ENCODE measurements at places on chromosomes 7 and 10.

- DNase-seq = no peak
Observed at GRCh38 chr10:55446441-55447002, 645.5 kb upstream of the PCDH15 start.

DNA sequence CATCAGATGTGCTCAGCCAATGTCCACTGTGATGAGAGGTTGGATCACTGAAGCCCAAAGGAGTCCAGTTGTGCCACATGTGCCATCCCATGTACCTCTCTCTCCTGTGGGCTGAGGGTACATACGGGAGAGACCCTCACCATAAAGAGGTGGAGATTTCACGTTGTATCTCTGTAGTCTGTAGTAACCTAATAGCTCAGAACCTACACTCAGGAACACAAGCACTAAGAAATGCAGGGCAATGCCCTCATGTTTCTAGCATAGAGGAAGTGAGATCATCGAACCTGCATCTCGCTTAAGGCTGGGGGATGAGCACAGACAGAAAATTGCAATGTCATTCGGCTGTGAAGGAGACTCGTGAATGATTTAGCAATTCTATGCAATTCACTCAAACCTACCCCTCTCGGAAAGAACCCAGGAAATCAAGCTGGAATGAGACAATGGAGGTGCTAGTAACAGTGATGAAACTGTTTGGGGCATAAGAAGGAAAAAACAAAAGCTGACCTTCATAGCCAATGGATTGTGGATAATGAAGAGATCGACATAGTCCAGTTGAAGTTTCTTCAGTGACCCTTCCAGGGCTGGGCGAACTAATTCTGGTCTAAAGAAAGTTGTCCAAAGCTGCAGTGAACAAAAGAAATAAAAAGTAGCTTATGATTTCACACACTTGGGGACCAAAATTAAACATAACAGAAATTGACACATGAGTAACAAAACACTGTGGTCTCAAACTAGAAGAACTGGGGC lies 80.3 kb upstream of the UCN3 start:
- DNase-seq = peak; percentile 46

DNA sequence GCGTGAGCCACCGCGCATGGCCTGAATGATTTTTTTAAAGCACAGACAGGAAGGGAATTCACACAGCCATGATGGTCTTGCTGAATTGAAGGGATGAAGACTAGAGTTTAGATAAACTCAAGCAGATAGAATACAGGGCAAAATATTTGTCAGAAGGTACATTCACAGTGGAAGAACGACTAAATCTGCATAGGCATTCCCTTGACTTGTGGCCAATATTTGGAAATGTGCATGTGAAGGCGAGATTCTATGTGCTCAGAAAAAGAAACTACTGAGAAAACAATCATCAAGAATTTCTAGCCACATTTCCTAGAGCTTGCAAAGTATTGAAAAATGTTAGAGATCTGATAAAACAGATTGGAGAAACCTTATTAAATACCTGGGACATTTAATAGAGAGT lies 1166.2 kb downstream of the DNAJB9 start:
- no peak for DNase-seq

GRCh38 chr7:141416650-141417270 lies 134.4 kb upstream of the AGK start:
- peak; percentile 93 for DNase-seq

GRCh38 chr7:139776486-139777132 lies 1.2 kb downstream of the HIPK2 start:
- DNase-seq = peak; percentile 79

- DNase-seq = no peak
Observed at GRCh38 chr10:80421707-80422536, 13.6 kb downstream of the PRXL2A start.

DNA sequence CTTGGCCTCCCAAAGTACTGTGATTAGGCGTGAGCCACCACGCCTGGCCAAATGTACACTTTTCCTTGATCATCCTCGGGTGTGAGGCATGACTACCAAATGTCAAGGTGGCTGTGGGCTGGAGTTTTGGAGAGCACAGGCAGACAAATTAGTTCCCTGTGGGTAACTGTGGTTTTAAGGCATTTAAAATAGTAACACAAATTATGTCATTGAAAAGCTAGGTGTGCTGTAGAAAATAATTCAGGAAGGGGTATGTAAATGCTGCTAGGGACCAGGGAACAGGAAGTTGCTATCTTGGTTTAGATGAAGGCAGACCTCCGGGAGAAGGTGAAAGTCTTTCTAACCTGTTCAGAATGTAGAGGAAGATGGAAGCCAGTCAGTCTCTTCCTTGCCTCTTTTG lies 9.9 kb downstream of the GLRX3 start:
- DNase-seq = no peak

DNA sequence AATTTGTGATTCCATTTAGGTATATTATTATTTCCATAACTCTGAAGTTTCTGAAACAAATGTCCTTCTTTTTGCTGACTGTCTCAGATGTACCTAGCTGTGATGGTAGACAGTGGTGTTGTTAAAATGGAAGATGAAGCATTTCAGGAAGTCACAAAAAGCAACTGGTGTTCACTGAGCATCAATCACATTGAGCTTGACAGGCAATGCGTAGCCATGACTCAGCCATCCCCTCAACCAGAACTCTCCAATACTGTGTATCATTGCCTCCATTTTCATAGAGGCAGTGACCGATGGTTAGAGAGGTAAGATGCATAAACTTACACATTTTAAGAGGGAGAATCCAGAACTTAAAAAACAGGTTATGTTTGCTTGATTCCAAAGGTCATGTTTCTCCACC lies 434.0 kb downstream of the INHBA start:
- DNase-seq = peak; percentile 55

DNA sequence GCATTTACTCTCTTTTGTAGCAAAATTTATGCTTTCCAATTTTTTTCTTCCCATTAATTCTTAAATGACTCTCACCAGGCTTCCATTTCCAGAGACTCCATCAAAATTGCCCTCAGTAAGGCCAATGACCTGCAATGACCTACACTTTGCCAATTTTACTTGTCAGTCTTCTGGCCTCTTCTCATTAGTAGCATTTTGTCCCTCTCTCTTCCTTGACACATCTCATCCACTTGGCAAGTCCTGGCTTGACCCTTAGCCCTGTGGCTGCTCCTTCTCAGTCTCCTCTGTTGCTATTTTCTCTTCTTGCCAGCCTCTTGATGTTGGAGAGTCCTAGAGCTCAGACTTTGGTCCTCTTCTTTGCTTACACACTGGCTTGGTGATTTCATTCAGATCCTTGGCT lies 166.1 kb upstream of the MTPN start:
- DNase-seq = no peak

GRCh38 chr10:77348751-77349150 lies 288.9 kb downstream of the KCNMA1 start:
- DNase-seq = no peak

GRCh38 chr10:13654846-13655245 lies 68.1 kb downstream of the PRPF18 start:
- no peak for DNase-seq

DNA sequence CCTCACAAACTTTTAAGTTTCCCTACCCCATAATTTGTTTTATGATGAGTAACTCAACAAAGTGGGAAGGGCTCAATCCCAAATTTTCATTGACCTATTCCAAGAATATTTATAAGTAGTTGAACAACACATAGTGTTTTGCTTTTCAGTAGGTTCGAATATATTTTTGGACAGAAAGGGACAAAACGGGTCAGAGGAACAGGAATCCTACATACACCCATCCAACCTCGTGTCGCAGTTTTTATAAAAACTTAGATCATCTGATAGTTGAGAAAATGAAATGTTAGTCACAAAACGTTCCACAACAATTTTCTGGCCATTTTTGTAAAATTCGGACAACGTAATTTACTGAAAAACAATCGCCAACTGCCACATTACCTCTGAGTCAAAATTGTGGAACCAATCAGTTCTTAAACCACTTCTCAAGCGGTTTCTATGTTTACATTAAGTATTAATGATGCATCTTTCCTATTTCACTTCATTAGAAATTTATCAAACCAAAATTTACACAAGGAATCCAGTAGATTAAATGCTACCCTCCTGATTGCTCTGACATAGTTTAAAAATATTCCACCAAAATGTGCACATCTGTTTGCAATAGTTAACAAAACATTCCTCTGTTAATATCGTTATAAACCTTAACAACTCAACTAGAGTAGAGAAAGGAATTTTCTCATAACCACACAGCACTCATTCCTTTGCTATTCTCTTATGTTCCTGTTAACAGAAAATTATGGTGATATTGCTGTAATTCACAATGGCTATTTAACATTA lies 6.3 kb downstream of the WNT16 start:
- no peak for DNase-seq

GRCh38 chr7:46034056-46034768 lies 113.1 kb upstream of the IGFBP3 start:
- DNase-seq = no peak

- no peak for DNase-seq
Observed at GRCh38 chr10:132722394-132723329, 63.3 kb downstream of the NKX6-2 start.

- DNase-seq = no peak
Observed at GRCh38 chr7:37332243-37333016, 116.2 kb downstream of the ELMO1 start.

DNA sequence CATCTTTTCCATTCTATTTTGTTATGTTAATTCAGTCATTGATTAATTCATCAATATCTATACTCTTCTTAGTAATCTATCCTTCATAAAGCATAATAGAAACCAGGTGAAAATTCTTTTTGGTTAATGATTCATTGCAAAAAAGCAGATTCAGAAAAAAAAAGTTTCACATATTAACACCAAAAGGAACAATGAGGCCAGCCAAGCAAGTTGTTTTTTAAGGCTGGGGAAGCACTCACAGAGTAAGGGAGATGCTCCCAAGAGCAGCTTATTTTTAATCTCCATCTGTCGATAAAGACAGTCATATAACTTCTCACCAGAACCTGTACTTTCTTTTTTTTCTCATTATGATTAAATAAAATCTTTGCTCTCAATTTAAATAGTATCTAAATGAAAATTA lies 95.8 kb downstream of the CACNA2D1 start:
- DNase-seq = no peak

DNA sequence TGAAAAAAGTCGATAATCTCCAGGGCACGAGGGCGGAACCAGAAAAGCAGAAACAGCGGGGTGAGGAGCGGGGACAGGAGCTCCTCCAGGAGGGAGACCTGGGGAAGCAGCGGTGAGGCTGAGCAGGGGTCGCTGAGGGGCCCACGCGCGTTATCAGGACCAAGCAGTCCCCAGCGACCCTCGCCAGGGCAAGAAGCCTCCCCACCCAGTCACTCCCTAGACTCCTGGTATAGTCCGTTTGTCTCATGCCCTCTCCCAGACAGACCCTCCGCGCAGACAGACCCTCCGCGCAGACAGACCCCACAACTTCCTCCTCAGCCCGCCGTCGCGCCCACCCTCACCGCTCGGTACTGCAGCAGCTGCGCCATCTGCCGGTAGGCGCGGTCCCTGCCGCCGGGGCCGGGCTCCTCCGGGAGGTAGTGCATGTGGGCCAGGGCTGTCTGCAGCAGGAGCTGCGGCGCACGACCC lies 6.3 kb downstream of the ATG9B start:
- peak; percentile 92 for DNase-seq

DNA sequence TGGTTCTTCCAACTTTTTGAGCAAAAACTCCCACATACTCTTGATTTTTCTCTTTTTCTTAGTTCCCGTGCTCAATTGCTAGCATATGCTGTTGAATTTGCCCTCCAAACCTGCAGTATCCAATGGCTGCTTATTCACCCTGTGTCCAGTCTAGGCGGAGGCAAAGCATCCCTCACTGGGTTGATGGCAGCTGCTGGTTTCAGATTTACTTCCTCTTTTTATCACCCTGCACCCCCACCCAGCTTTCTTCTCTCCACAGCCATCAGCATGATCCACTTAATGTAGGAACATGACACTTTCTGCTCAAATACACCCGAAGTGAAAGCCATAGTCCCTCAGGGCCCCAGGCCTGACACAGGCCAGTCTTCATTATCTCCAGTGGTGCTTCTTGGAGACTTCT lies 87.6 kb upstream of the ADARB2 start:
- no peak for DNase-seq

DNA sequence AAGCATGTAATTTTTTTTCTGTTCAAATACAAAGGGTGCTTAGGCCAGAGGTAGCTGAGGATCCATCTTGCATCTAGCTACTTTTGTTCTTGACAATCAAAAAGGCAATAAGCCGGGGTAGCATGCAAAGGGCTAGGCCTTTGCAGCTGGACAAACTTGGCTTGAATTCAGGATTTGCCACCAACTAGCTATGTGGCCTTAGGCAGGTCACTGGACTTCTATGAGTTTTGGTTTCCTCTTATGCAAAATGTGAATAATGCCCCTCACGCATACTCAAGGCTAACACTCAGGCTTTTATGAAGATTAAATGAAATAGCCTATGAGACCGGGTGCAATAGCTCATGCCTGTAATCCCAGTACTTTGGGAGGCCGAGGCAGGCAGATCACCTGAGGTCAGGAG lies 19.3 kb downstream of the GFRA1 start:
- DNase-seq = no peak

- no peak for DNase-seq
Observed at GRCh38 chr10:53843736-53844362, 957.2 kb downstream of the PCDH15 start.

DNA sequence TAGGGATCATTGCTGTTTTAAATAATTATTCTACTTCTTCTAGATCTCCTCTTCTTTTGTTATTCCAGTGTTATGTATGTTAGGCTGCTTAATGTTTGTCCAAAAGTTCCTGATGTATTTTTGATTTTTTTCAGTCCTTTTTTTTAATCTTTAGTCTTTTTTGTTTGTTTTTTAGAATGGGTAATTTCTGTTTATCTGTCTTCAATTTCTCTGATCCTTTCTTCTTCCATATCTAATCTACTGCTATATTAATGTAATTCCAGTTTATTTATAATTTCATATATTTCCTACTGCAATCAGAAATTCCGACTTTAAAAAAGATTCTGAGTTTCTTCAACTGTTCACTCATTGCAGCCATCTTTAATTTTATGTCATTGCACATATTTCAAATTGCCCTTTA lies 452.8 kb upstream of the POT1 start:
- DNase-seq = no peak

- no peak for DNase-seq
Observed at GRCh38 chr7:89927762-89928161, 226.5 kb upstream of the STEAP1 start.

GRCh38 chr10:1738950-1739349 lies 1.6 kb upstream of the ADARB2 start:
- peak; percentile 37 for DNase-seq

GRCh38 chr10:47181052-47181849 lies 118.7 kb upstream of the GDF10 start:
- DNase-seq = no peak
